ENCODE measurements at places on chromosomes 7 and 10.

DNA sequence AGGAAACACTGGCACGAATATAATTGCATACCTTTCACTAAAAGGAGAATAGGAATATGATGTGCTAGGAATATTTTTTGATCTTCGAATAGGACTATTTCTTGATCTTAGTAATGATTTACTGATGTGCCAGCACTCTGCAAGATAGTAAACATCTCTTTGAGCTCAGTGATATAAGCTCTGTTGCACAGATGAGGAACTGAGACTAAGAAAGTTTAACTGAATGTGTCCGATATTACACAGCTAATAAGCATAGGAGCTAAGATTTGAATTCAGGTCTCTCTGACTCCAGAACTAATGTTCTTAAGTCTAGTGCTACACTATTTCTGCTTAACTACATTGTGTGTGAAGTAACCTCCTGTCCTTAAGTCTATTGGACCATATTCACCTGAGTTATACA, 98.4 kb upstream of the PTPRZ1 start:
- no peak for DNase-seq

- DNase-seq = no peak
Measured at GRCh38 chr7:70569335-70569819, 562.6 kb upstream of the GALNT17 start.

GRCh38 chr10:122850705-122851640, 5.3 kb upstream of the CUZD1 start:
- DNase-seq = peak; percentile 72

- DNase-seq = no peak
Measured at GRCh38 chr10:133047526-133048123, 40.1 kb upstream of the ADGRA1 start.

- DNase-seq = no peak
Measured at GRCh38 chr7:6159524-6160031, 112.8 kb downstream of the CYTH3 start.

- DNase-seq = peak; percentile 80
Measured at GRCh38 chr7:101815826-101816594, 1.4 kb upstream of the CUX1 start.

DNA sequence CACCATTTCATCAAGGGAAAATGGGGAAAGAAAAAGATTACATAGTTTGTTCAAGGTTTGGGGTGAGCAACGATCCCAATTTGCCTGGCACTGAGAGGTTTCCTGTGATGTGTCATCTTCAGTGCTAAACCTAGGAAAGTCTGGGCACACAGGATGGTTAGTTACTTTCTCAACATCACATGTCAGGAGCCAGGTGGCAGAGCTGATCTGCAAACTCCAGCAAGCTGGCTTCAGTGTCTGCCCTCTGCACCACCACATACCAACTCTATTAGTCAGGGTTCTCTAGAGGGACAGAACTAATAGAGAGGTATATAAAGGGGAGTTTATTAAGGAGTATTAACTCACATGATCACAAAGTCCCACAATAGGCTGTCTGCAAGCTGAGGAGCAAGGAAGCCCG, 11.3 kb downstream of the ADAM12 start:
- DNase-seq = peak; percentile 62

DNA sequence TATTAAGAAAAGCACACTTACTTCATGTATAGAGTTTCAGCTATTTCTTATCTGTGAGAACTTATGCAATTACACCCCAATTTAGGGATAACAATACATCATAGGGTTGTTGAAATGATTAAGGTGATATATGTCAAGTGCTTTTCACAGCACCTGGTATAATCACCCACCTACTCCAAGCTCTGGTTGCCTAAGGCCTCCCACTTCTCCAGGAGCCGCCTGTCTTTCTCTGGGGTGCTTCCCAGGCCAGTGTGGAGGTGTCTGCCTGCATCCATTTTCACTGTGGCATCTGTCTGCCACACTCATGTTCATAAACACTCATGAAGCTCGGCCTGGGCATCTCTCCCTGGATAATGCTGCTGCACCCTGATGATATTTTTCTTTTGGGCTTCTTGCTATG, 250.3 kb downstream of the STK31 start:
- no peak for DNase-seq

DNA sequence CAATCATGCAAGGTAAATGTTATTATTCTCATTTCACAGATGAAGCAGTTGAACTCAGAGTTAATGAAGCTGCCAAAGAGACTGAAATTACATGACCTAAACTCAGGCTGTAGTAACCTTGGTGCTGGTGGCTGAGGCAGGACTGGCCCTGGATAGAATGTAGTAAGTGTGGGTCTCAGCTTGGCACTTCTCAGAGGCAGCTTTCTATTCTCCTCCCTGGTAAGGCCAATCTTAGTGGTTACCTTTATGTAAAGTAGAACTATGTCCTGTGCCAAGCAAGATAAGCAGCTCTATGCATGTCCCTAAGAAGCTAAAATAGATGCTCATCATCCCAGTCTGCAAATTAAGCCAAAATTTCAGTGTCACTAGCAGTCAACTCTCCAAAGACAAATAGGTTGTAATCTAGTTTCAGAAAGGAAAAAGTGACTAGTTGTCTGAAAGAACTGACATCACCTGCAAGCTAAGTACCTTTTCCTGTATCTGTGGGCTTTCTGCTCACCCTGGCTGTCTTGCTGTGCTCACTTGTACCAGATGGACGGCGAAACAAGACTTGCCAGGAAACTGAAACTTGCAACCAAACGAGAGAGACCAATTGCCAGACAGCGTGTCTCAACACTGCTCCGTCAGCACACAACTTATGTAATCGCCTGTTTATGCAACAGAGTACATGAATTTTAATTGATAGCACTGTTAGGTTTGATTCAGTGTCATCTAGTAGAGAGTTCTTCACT, 43.7 kb downstream of the CH25H start:
- peak; percentile 29 for DNase-seq
